Vein endothelial cell (primary cell): ENCODE measurements at places on chromosomes 12 and 14. TPM values are rescaled to one million over a fixed set of nuclear protein-coding genes. Genes with fewer than 3 reads are reported as not detected.

Gene PSMA6
- total RNA-seq, result 207 and 246 TPM in 2 replicates

Gene DCN
- total RNA-seq, result 1.3 and 1.4 TPM in 2 replicates

Gene CCDC196
- not detected in 2 replicates for total RNA-seq

Gene ADAMTS20
- total RNA-seq, result not detected in 2 replicates

Gene KRT79
- not detected in 2 replicates for total RNA-seq

Gene EIF2S3B
- total RNA-seq, result 0.96 and 2.6 TPM in 2 replicates

Gene RNFT2
- 1.3 and 2.7 TPM in 2 replicates for total RNA-seq

Gene PPM1H
- 2.3 and 4.3 TPM in 2 replicates for total RNA-seq

Gene TSPAN8
- total RNA-seq, result not detected in 2 replicates

Gene CACNA1C
- total RNA-seq, result 0.86 and 0.98 TPM in 2 replicates

Gene COX8C
- not detected in 2 replicates for total RNA-seq
